Hepatic stellate cell (primary cell): ENCODE measurements at places on chromosomes 7 and 10.

DNA sequence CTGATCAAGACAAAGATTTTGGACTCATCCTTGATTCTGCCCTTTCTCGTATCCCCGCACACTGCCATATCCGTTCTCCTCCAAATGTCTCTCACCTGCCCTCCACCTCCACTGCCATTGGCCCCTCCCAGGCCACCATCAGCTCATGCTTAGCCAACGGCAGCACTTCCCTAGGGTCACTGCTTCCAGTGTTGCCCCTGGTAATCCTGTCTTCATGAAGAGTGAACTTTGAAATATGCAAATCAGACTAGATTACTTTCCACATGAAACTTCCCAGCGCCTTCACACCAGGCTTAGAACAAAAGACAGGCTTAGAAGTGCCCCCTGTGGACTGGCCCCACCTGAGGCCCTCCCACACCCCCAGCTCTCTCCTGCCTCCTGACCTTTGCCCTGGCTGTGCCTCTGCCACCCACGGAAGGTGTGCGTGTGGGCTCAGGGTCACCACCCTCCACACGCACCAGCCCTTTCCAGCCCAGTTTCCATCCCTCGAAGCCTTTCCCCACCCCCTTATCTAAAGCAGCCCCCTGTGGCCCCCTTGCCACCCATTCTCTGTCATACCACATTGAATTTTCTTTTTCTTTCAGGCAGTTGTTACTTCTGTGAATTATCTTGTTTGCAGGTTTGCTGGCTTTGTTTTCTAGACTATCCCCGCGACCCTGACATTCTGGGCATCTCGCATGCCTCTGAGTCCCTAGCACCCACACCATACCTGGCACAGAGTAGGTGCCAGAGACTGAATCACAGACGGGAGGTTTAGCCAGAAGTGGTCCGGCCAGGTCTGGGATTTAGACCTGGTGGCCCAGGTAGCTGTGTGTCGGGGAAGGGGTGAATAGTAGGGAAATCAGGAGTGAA, 26.8 kb upstream of the C10orf53 start:
- DNase-seq, result no peak

GRCh38 chr10:78388331-78389050, 354.8 kb downstream of the RPS24 start:
- no peak for DNase-seq

DNA sequence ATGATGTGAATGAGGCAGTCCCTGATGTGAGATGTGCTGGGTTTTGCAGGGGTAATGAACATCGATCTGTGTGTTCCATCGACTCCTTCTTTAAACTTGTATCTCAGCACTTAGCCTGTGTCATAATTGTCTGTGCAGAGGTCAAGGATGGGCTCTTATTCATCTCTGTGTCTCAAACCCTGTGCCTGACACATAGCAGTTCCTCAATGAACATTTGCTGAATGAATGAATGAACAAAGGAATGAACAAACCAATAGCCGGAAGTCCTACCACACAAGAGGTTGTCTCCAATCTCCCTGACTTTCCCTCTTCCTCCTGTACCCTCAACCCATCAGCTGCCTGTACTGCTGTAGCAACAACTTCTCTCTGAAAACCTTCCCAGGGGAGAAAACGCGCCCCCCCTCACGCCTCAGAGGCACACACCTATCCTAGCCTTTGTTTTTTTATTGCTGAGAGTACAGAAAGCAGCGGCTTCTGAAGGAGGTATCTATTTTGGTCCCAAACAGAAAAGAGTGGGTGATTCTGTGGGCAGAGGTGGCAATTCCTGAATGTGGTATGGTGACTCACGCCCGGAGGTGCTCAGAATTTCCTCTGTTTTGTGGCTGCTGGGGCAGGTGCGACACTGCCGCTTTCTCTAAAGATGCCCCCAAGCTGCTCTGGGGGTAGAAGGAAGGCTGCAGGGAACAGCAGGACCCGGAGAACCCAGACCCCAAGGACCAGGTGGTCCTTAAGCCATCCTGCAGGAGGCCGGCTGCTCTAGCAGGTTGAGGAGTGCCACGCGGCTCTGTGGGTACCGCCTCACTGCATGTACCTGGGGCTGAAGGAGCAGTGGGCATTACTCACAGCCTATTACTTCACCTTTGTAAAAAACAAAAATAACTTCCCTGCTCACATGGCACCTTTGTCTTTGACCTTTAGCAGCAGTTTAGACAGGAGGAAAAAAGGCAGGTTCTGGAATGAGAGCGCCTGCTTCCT, 9.6 kb downstream of the IL2RA start:
- DNase-seq, result no peak

DNA sequence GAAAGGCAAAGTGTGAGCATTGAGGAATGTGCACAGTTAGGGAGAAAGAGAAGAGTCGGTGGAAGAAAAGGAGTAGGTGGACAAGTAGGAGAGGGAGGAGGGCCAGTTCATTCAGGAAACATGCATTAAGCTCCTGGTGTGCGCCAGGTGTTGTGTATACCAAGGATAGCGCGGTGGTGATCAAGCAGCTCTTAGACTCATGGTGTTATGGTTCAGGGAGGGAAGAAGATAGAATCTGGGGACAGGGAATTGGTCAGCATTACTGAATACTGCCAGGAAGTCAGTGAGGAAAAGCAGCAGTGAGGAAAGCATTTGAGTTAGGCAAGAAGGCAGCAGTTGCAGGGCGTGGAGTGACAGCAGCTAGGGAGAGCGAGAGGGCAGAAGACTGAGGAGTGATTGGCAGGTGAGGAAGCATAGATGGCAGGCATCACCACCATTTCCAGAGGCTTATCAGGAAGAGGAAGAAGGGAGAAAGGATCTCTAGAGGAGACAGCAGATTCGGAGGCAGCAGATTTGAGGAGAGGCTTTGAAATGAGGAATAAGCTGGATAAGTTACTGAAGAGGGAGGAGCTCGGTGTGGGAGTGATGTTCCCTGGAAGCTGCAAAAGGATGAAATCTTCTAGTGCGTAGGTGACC, 265.6 kb downstream of the GFRA1 start:
- no peak for DNase-seq

- no peak for DNase-seq
These were observed 14.2 kb downstream of the ADRB1 start for GRCh38 chr10:114057855-114058254.

DNA sequence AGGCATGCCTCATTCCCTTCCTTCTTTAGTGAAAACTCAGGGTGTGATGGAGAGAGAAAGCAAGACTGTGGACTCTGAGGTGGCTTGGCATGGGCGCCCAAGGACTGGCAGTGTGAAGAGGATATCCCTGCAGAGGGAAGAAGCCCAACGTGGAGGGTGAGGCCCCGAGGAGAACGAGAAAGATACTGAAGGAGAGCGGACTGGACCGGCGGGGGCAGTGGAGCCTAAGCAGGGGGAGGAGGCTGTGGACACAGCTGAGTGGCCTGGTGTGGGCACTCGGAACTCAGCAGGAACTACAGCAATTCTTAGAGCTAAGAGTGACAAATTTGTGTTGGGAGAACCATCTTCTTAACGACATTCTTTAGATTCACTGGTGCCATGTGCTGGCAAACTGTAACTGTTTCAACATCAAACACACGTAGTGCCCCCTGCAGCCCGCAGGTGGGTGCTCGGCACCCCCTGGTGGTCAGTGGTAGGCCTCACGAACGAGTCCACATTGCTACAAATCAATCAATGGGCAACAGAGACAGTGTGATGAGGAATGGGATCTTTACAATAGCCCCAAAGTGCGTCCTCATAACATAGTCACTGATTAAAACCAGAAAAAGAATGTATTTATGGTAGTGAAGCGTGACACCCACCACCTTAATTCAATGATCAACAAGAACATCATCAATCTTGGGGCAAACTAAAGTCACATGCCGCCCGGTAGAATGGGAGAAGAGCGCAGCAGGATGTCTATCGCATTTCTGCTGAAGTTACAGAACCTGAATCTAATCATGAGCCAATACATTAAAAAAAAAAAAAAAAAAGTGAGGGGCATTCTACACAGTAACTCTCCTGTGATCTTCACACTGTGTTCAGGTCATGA, 2.0 kb upstream of the SFTPA1 start:
- peak; percentile 17 for DNase-seq

- peak; percentile 72 for DNase-seq
These were observed 43.5 kb downstream of the PDLIM1 start for GRCh38 chr10:95247200-95247880.

DNA sequence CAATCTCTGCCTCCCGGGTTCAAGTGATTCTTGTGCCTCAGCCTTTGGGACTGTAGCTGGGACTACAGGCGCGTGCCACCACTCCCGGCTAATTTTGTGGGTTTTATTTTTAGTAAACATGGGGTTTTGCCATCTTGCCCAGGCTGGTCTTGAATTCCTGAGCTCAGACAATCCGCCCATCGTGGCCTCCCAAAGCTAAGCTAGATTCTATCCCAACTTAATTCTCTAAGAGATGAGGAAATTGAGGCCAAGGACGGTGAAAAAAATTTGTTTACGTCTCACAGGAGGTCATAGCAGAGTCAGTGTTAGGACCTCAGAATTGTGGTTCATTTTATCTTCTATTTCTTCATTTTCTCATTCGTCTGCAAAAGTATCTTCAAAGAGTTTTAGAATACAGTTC, 6.1 kb downstream of the CCAR1 start:
- no peak for DNase-seq

DNA sequence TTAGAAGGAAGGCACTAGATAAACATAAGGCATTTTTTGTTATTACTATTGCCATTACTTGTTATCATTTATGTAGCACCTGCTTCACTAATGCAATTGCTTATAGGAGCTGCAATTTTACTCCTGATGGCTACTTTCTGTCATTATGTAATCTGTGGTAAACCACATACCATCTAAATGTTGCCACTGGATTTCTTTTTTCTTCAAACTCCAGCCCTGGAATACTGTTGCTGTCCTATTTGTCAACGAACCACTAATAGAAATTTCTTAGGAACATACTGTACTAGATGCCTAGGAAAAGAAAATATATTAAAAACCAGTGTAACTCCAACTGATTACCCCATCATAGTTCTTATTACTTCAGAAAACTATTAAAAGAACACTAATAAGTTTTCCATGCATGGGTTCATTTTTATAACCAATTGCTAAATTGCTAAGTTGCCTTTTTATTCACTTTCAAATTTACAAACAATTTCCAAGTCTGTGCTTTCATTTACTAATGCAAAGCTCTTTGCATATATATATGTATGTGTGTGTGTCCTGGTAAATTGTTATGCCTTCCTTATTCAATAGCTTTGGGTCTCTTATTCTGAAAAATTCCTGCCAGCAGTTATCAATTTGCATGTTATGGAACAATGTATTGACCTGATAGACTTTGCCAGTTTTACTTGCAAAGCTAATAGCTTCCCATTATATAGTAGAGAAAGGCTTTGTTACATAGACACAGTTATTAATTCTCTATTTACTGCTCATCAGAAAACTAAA, 287.4 kb downstream of the EXOC4 start:
- no peak for DNase-seq

- no peak for DNase-seq
These were observed 6.0 kb downstream of the ICA1 start for GRCh38 chr7:8255680-8256655.

GRCh38 chr7:87473986-87474385, 1.5 kb downstream of the ABCB4 start:
- no peak for DNase-seq

GRCh38 chr7:157411580-157411979, 74.8 kb downstream of the DNAJB6 start:
- peak; percentile 37 for DNase-seq

- no peak for DNase-seq
These were observed 208.7 kb downstream of the CRPPA start for GRCh38 chr7:16212610-16213009.

- DNase-seq, result no peak
These were observed 35.9 kb downstream of the WDFY4 start for GRCh38 chr10:48720611-48721010.

DNA sequence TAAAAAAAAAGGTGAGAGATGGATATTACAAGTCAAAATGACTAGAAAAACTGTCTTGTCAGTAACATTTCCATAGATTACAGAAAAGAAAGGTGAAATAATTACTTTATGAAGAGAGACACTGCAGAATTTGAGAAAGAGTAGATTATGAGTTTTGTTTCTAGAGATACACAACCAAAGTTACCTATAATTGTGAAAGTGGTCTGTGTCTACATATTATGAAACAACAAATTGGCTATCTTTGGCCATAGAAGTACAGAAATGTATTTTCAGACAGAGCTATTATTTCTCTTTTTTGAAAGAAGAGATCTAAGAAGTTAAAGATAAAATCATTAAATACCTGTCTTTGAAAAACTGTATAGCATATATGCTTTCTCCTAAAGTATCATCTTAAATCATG, 30.1 kb downstream of the KCND2 start:
- DNase-seq, result no peak

GRCh38 chr10:49109669-49110340, 5.5 kb downstream of the VSTM4 start:
- DNase-seq, result peak; percentile 27

GRCh38 chr7:2608921-2609411, 22.8 kb upstream of the TTYH3 start:
- peak; percentile 57 for DNase-seq

DNA sequence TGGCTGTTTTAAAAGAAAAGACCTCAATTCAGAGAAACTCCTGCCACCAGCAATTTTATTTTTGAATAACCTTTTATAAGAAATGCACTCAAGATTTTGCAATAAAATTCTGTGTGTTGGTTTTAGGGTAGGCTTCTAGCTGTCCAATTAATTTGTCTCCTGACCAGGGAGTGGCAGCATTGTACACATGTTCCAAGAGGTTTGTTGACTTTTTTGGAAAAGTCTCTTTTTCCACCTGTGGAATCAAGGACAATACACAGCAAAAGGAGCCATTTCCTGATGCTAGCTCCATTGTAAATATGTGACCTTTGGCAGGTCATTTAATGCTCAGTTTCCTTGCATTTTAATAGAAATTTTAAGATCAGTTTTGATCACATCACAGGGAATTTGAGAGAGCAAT, 1.8 kb downstream of the GIMAP5 start:
- DNase-seq, result no peak

DNA sequence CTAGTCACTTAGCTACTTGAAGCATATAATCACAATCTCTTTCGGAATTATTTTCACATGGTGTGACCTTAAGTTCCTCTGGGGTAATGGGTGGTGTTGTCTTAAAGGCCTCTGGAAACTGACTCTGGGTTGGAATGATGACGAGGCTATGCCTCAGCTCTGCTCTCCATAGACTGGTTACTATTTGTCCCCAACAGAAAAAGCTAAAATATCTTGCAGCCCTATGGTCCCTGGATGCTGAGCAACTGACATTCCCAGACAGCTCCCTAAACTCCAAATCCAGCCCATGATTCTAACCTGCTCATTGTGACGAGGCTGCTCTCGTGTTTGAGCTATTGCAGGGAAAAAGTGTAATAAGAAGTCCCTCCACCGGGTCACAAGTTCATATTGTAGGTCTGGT, 51.6 kb downstream of the HBP1 start:
- no peak for DNase-seq

- no peak for DNase-seq
These were observed 242.3 kb downstream of the GLI3 start for GRCh38 chr7:41994746-41995110.

DNA sequence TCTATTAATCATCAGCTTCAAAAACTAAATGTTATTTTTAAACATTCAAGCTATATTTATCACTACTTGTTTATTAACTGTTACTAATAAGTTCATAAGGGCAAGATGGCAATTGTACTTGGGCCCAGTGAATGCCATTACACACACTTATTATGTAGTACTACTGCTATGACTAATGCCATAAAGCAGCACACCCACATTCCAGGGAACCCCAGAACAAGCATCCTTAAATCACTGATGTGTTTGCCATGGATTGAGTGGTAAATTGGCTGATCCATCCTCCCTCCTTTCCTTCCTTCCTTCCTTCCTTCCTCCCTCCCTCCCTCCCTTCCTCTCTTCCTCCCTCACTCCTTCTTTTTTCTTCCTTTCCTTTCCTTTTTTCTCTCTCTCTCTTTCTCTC, 37.4 kb upstream of the RSU1 start:
- peak; percentile 37 for DNase-seq
